ENCODE measurements at places on chromosomes 3 and 15.

DNA sequence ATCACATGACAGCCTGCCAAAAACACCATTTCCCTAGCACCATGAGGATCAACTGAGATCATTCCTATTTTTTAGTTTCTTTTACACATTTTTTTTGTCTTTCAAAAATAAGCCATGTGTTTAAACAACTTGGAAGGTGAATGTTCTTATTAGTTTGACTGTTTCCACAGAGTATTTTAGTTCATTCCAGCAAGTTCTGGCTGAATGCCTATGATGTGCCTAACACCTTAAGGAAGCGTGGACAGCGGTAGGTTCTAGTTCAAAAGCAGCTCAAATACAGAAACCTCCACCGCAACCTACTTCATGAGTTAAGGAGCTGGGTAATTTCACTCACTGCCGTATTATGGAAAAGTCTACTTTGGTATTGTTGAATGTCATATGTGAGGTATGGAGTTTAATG lies 101.3 kb upstream of the ADAMTS9 start:
- DNase-seq, result no peak

GRCh38 chr3:187976365-187976900 lies 177.5 kb upstream of the LPP start:
- DNase-seq, result no peak

GRCh38 chr15:52144656-52145178 lies 32.1 kb upstream of the BCL2L10 start:
- no peak for DNase-seq

DNA sequence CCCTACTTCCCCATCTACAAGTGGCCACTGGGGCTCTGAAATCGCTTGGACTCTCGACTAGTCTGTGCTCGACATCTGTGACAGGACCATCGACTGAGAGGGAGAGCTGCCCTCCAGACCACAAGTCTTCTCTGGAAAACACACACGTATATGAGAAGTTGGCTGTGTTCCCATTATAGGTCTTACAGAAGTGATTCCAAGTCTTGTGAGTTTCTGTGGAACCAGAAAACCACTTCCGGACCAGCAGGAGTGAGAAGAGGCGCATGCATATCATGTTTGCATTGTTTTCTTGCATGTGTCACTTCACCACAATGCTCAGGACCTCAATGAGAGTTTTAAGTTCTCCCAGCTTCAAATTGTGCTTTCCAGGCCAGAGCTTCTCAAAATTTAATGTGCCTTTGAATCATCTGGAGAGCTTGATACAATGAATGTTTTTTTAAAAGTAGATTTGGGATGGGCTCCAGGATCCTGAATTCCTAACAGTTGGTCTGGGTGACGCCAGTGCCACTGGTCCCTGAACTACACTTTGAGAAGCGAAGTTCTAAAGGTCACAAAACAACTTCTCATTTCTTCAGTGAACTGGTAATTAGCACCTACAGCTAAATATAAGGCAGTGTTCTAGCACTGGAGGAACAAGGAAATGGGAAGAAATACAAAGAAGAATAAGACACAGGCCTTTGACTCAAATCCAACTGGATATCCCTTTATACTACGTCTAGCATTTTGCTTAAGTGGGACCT lies 15.7 kb downstream of the LIPC start:
- no peak for DNase-seq
